ENCODE measurements at places on chromosomes 1 and 21. TPM values are rescaled to one million over a fixed set of nuclear protein-coding genes. Genes with fewer than 3 reads are reported as not detected.

The DENND2C gene
- 3.2 TPM for polyA plus RNA-seq

The SPRR1B gene
- not detected for polyA plus RNA-seq

The RBM34 gene
- polyA plus RNA-seq = 88.6 TPM

The SOD1 gene
- polyA plus RNA-seq = 276 TPM

The KLHDC7A gene
- 13.8 TPM for polyA plus RNA-seq

The SPATA1 gene
- 2.6 TPM for polyA plus RNA-seq

The PIGK gene
- 62.4 TPM for polyA plus RNA-seq

The NUCKS1 gene
- polyA plus RNA-seq = 327 TPM

The PPIAL4G gene
- polyA plus RNA-seq = not detected

The RBP7 gene
- polyA plus RNA-seq = 21.0 TPM

The GPR37L1 gene
- 0.04 TPM for polyA plus RNA-seq

The NCMAP gene
- 0.69 TPM for polyA plus RNA-seq

The IL19 gene
- polyA plus RNA-seq = 0.39 TPM

The PADI1 gene
- not detected for polyA plus RNA-seq

The MATN1 gene
- 0.21 TPM for polyA plus RNA-seq

The GPATCH2 gene
- 29.3 TPM for polyA plus RNA-seq

The BSND gene
- polyA plus RNA-seq = 5.7 TPM

The NES gene
- polyA plus RNA-seq = 153 TPM

The GOLT1A gene
- 3.6 TPM for polyA plus RNA-seq

The PTPRU gene
- polyA plus RNA-seq = 10.1 TPM

The USP25 gene
- polyA plus RNA-seq = 53.2 TPM

The LCK gene
- polyA plus RNA-seq = 6.7 TPM

The LRRC39 gene
- polyA plus RNA-seq = 3.8 TPM

The OLIG1 gene
- polyA plus RNA-seq = not detected

Measured in right renal pelvis (tissue), 4 donors.